Muscle of back (tissue), 13 donors: ENCODE measurements at places on chromosomes 5 and 9.

GRCh38 chr5:109690975-109691574 is 1.3 kb downstream of the MAN2A1 start:
- peak; percentile 81 for DNase-seq

DNA sequence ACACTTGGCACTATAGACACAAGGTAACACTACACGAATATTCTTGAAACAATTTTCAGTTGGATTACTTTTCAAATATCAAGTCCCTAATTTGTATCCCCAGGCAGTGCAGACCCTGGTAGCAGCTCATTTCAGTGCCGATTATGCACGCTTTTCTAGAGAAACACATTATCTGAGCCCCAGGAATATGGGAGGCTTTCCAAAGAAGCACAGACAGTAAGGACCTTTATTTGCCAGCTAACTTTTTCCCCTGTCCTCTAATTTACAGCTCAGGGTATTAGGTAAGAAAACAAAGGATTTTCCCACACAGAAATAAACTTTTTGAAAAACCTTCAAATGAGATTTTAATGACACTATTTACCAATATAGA is 852.3 kb upstream of the DMAC1 start:
- peak; percentile 47 for DNase-seq

DNA sequence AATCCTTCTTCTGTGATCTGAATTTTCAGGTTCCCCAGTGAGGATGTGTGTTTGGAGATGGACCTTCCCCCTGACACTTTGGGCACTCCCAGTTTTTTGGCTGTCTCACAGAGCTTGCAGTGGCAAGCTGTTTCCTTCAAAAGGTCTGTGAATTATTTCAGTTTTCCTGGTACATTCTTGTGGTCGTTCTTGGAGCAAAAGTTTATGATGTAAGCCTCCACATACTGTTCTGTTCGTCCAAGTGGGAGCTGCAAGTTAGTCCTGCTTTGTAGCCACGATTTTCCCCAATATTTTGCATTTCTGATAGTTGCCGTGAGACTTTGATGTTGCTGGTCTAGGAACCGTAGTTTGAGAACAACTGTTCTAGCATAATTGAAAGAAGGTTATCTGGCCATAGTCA is 88.3 kb downstream of the MTAP start:
- no peak for DNase-seq

DNA sequence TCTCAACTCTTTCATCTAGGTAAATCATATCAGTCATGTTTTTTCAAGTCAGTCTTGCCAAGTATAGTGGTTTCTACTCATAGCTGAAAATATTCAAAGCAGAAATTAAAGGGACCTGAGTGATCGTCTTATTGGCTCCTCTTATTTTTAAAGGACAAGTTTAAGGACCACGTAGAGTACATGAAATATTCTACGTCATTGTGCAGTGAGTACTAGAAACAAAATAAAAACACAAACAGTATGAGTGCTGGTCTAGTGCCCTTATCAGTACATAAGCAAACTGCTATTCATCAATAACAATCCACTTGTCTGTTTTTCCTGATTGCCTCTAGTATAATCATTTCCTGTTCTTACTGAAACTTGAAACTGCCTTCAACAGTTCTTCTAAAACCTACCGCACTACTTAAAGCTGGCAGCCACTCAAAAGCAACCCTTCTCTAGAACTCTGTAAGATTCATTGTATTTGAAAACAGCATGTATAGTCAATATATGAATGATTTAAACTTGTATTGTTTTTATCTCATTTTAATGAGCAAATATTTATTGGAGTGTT is 853.7 kb downstream of the TAF11L14 start:
- DNase-seq = no peak

DNA sequence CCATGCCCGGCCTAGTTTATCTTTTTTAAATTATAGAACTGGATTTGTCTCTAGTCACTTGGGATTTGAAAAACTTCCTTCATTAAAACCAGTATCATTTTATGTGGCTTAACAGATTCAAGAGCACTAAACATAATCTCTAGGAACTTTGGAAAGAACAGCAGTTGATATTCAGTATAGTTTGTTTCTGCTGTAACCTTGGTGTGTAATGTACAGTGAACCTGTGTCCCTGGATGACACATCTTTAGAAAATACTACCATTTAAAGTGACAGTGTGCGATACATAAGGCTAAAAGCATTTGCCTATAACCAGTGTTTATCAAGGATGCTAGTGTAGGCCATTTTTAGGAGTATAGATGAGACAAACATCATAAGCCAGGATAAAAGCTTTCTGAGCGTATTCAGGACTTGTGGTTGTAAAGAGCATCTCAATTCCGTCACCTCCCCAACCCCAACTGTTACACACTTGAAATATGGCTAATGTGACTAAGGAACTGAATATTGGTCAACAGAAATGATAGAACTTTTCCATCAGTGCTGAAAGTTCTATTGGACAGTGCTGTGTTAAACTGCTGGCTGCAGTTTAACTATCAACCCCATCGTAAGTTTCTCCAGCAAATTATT is 4.4 kb downstream of the SNX18 start:
- no peak for DNase-seq

GRCh38 chr5:3302228-3302627 is 293.4 kb upstream of the IRX1 start:
- DNase-seq = no peak

GRCh38 chr5:122154491-122154890 is 25.1 kb downstream of the ZNF474 start:
- DNase-seq = no peak

- no peak for DNase-seq
Observed at GRCh38 chr9:129317179-129318011, 139.3 kb upstream of the IER5L start.

GRCh38 chr9:108245901-108246300 is 609.9 kb downstream of the ACTL7B start:
- no peak for DNase-seq

GRCh38 chr9:115211413-115212124 is 93.6 kb upstream of the TNC start:
- DNase-seq = no peak

GRCh38 chr5:125463466-125464092 is 717.1 kb upstream of the ZNF608 start:
- no peak for DNase-seq

DNA sequence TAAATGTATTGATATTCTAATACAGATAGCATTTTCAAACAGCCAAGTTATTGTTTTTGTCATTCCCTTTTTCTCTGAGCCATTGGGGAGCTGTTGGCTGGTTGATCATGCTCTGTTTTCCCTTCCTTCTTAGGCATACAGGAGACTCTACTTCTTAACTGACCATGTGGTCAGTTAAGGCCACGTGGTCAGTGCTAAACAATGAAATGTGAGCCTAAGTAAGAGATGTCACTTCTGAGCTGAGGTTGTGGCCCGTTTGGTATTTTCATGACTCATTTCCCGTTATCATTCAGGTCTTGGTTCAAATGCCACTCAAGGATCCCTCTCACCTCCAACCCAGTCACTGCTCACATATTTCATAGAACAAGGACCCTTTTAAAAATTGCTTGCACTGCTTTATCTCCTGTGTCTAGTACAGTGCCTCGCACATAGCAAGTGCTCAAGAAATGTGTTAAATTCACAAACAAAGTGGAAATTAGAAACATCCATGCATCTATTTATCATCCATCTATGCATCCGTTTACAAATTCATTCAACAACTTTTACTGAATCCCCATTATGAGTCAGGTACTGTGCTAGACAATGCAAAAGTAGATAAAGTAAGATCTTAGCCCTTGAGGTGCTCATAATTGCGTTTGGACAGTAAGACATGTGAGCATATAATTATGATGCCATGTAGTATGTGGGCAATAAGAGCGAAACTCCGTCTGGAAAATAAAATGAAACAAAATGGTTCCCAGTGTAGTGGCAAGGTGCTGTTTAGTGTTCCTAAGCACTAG is 50.7 kb downstream of the ARRDC3 start:
- no peak for DNase-seq

DNA sequence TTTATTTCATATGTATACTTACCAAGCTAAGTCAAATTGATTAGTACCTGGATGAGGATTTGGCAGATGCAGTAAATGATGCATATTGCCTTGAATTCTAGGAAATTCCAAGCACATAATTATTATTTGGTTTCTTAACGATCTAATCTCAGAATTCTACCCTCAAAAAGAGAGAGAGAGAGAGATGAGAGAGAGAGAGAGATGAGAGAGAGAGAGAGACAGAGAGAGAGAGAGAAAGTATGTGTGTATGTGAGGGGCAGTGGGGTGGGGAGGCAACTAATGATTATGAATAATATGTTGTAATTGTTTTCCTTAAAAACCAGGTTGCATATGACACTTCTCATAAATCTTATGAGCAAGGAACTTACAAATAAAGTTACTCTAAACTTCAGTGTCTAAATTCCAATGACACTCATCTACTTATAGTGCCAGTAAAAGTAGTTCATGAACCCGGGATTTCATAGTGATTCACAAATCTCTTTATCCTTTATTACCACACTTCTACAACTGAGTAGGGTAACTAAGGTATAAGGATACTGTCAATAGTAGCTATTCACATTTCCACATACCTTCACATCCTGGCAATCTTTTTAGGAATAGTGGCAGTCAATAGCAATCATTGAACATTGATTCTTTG is 60.5 kb upstream of the EDIL3 start:
- DNase-seq = no peak

- no peak for DNase-seq
Observed at GRCh38 chr9:88056876-88057275, 81.4 kb downstream of the SPATA31C2 start.

DNA sequence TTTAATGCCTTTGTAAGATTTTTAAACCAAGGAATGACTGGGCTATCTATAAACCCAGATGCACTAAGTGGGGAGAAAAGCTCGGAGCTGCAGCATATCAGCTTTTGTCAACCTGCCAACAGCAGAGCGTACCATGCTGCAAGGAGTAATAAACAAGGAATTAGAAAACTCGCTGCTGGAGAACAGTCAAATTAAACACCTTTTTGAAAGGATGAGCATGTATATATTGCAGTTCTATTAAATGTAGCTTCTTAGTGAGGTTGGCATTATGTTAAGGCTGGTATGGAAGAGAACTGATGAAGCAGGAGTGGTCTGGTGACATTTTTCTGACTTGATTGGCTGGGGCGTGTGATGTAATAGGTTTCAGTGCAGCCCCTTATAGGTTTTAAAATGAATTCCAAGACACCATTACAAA is 74.7 kb downstream of the PIK3R1 start:
- DNase-seq = no peak

GRCh38 chr5:8462565-8462964 is 593.6 kb downstream of the MTRR start:
- DNase-seq = no peak

DNA sequence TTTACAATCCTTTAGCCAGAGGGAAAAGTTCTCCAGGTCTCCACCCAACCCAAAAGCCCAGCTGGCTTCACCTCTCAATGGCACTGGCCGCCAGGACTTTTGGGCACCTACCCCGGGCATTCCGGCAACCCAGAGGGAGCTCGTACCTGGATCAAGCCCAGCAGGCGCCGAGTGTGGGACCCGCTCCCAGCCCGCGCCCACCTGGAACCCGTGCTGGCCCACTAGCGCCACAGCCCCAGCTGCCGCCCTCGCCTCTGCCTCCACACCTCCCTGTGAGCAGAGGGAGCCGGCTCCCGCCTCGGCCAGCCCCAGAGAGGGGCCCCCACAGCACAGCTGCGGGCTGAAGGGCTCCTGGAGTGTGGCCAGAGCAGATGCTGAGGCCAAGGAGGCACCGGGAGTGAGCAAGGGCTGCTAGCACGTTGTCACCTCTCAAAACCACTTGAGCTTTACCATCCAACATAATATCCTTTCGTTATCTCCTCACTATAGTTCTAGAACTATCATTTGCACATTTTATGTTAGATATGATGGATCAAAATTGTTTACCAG is 69.7 kb downstream of the GCNT1 start:
- DNase-seq = no peak

- DNase-seq = no peak
Observed at GRCh38 chr9:27003426-27004077, 1.9 kb downstream of the LRRC19 start.

- DNase-seq = no peak
Observed at GRCh38 chr9:130660326-130660682, 4.1 kb upstream of the PRDM12 start.

DNA sequence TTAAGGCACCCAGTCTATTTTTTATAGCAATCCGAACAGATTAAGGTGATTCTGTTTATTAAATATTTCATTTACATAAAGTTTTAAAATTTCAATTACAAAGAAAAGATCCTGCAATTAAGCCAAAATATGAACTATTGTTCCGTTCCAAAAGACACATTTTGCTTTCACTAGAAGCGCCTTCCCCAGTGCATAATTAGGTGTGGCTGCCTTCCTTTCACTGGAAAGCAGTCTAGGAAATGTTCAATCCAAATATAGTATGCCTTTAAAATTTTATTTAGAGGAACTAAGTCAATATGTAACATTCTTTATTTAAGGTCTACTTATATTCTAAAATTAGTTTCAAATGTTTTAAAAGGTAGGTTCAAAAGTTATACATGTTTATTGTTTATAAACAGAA is 7.6 kb downstream of the CTNNAL1 start:
- DNase-seq = no peak

DNA sequence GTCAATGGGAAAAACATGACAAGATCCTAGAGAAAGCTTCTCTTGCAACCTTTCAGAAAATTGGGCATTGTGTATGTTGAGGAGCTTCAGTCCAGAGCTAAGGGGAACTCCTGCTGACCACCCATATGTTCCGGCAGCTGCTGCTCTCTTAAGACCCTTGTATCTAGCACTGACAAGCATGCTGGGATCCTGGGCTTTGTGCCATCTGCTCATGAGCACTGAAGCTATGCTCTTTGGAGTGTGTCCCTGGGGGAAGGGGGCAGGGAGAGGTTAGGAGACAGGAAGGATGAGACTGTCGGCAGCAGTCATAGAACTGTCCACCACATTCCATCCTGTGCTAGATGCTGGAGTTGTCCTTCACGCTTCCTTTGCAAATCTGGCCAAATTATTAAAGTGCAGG is 109.3 kb downstream of the JAKMIP2 start:
- peak; percentile 52 for DNase-seq

DNA sequence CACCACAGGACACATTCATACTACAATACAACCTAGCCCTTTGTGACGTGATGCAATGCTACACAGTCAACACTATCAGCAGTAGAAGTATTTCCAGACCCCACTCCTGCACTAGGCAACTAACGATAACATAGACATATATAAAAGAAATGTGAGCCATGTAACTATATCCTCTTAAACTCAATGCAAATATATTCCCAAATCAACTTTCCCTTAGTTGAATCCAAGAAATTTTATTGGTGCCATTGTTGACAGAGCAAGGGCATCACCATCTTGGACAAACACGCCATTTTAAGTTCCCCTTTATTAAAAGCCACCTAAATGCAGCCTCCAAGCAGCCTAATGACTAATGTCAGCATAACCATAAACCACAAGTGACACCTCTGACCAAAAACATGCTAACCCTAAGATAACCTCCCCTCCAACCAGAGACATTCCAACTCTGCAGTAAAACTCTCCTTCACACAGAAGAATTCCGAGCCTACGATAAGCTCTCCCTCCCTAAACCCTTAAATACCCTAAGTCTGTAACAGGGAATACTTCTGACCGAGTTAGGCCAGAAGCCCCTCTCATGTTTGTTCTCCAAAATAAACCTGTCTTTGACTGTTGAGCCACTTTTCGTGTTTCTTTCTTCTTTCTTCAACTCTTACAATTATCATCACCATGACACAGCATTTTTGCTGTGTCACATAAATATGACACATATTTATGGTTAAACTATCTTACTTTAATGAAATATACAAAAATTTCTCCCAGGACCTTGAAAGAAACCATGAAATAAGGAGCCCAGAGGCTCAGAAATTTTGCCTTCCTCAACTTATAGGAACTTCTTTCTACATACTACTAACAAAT is 1497.8 kb downstream of the EFNA5 start:
- DNase-seq = no peak
